Activated CD8-positive, alpha-beta memory T cell treated with anti-CD3 and anti-CD28 coated beads, Interleukin-2, amount 10 ng/mL, durations not matched to agents 7 days and 5 days (primary cell): ENCODE measurements at places on chromosomes 4 and X. TPM values are rescaled to one million over a fixed set of nuclear protein-coding genes. Genes with fewer than 3 reads are reported as not detected.

GRCh38 chrX:9392445-9392844, 72.4 kb upstream of the TBL1X start:
- no peak for DNase-seq

NUDT10 gene
- 0.91 TPM for total RNA-seq

- DNase-seq: peak; percentile 59
These were observed 787 bp upstream of the TET2 start for GRCh38 chr4:105145903-105146275.

DNA sequence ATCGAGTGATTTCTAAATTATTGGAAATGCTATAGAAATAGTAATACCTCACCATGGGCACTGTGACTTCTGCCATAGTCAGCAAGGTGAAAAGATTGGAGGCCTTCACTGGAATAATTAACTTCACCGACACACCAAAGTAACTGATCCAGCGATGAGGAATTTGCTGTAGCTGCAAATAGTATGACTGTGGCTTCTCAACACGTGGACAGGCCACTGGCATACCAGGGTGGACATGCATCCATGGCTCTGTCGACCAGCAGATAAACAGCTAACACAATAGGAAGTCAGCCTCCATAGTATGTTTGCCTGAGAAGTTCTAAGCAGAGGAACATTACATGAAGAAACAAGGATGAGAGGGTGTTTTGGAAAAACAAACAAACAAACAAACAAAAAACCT, 10.9 kb upstream of the FAT4 start:
- DNase-seq: no peak

- DNase-seq: no peak
These were observed 14.7 kb downstream of the STAP1 start for GRCh38 chr4:67573193-67573592.

DNA sequence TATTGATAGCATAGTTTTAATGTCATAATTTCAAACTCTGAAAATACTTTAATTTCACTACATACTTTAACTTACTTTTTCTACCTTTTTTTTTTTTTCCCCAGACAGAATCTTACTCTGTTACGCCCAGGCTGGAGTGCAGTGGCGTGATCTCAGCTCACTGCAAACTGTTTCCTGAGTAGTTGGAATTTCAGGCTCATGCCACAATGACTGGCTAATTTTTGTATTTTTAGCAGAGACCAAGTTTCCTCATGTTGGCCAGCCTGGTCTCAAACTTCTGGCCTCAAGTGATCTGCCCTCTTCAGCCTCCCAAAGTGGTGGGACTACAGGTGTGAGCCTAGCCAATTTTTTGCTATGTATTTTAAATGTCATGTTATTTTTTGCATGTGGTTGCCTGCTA, 741.6 kb downstream of the TRAM1L1 start:
- no peak for DNase-seq

DNA sequence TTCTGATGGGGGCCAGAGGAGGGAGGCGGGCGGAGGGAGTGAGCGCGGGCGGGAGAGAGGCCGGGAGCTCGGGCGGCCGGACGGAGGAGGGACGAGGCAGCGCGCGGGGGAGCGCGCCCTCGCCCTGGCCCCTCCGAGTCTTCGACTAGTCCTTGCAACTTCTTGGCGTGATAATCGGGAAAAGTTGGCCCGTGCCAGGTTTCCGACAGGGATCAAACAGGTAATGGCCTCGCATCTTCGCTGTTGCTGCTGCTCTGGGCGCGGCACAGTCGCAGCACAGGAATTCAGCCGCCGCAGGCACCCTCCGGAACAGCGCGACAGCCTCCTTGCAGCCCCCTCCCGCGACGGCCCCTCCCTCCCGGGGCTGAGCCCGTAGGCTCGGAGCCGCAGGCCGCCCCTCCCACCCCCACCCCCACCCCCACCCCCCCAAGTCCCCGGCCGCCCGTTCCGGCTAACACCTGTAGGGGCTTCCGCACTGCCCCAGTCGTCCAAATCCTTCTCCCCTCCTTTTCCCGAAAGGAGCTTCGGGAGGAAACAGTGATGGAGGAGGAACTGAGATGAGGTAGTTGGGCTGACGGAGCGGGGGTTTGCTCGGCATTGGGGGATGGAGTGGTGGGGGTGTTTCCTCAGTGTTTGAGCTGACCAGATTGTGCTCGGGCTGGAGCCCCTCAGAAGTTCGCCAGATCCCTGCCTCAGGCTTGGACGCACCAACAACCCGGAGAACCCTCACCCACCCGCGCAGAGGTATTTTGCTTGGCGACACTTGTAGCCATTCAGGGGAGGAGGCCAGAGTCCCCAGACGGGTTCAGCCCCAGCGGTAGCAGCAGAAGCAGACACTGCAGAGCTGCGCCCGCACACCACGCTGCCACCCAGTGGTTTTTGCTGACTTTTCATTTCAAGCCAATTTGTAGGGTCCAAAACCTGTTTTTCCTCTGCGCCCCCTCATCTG, at the start of gene FGF13:
TSS of gene FGF13 (minus strand) at position 319 of the 949 bp plus-strand sequence. CDS start 714 bp downstream, outside the sequence.
- DNase-seq: no peak

PCSK1N gene
- 0.93 TPM for total RNA-seq

DNA sequence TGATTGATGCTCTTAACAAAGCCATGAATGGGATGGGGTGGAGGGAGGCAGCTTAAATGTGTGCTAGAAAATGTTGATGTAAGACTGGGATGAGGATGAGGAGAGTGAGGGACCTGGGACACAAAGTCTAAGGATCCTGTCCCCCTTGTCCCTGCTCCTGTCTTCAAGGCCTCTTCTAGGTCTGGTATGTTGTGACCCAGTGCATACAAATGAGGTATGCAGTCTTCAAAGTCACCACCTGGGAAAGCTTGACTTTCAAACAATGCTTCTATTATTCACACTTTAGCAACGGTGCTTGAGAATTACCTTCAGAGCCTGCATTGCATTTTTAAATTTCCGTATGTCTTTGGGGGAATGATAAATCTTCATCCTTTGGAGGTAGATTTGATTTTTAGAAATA, 88.4 kb upstream of the SLC34A2 start:
- no peak for DNase-seq

GATA1 gene
- total RNA-seq: not detected

DNA sequence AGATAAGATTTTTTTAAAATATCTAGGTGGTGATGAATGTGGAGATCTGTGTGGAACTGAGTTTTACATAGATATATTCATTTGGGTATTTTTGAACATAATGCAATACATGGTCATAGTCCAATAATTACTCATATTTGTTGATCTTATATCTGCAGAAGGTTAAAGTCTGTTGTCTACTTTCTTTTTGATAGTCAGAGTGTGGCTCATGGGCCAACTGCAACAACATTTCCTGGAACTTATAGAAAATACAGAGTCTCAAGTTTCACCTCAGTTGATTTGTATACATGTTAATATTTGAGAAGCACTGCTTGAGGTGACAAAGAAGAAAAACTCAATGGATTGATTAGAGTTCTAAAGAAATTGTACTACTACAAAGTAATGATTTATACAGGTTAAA, 408.4 kb downstream of the ARAP2 start:
- no peak for DNase-seq

DNA sequence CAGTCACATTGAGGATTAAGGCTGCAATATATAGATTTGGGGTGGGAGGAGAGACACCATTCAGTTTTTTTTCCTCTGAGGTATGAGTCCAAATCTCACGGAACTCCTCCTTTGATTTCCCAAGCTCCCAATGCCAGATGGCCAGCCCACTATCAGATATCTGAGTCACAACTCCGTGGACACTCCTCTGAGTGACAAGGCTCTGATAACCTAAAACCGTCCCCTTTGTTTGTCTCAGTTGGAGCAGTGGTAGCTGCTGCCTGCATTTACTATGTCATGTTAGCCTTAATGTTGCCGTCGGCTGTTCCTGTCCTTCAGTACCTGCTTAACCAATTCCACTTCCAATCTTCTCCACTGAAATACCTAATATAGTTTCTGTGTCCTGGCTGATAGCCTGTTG, 107.3 kb downstream of the DTHD1 start:
- no peak for DNase-seq

CD38 gene
- 151 TPM for total RNA-seq

SLC49A3 gene
- 1.5 TPM for total RNA-seq

DNA sequence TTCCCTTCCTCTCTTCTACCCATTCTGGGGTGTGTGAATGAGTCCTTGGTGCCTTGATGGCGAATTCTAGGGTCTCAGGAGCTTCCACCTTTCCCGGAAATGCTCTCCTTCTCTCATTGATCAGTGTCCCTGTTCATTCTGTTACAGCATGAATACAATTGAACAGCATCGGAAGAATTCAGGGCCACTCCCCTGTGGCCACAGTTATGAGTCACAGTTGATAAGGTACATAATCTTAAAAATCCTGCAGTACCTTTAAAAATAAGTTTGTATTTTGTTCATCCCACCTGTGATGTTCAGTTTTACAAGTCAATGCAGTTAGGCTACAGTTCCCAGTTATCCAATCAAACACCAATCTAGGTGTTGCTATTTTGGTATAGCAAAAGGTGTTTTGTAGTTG, 47.3 kb upstream of the FAM9A start:
- no peak for DNase-seq

SFRP2 gene
- total RNA-seq: not detected

FAM133A gene
- not detected for total RNA-seq

GRCh38 chr4:182904211-182904761, 12.9 kb downstream of the DCTD start:
- DNase-seq: no peak

- no peak for DNase-seq
These were observed 150.8 kb upstream of the DIPK2B start for GRCh38 chrX:45351478-45351877.

DNA sequence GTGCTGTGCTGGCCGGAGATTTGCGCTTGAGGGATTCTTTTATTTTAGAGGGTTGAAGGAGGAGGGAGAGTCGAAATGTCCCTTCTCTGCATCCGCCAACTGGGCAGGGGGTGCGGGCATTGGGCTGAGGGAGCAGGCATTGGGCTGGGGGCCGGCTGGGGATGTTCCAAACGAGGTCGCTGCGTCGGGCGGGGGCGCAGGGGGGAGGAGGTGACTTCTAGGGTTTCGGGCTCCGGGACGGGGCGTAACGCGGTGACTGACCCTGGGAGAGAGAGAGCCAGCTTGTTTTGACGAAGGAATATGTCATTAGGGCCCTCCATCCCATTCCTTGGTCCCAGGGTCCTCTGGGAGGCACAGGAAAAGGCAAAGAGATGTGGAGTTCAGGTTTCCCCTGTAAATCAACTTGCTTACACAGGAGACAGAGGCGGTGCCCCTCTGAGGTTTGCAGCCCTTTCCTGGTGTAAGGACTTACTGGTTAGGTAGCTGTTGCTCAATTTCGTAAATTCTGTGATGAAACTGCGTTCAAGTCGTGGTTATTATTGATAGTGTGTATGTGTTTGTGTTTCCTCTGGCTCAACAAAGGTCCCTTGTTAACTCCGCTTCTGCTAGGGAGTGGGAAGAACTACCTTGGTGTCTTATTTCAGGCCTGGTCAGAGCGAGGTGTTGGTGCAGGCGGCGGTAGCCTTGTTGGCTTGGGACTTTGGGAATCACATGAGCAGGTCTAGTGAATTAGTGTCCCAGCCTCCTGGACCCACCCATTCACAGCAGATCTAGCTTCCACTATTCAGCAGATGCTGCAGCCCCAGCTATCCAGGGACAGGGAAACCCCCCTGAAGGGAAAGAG, 716 bp downstream of the FHIP1A start:
- no peak for DNase-seq

DNA sequence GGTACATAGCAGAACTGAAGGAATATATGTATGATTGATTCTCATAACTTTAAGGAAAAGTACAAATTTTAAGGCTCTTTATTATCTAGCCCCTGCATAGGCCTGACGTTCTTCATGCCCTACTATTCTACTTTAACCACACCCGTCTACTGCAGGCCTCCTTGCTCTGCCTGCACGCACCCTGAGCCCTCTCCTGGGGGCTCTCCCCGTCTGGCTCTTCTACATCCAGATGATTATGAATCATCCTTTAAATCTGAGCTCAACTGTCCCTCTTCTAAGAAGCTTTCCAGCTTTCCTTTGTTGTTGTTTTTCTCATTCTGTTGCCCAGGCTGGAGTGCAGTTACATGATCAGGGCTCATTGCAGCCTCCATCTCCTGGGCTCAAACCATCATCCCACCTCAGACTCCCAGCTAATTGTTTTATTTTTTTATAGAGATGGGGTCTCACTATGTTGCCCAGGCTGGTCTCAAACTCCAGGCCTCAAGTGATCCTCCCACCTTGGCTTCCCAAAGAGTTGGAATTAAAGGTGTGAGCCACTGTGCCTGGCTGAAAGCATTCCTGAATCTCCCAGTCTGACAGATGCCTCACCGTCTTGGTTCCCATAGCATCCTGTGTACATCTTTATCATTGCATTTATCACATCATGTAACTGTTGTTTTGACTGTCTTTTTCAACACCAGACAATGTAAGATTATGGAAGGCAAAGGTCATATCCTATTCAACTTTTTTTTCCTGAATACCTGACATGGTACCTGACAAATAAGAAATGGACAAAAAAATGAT, 89.2 kb downstream of the WDFY3 start:
- DNase-seq: no peak

DNA sequence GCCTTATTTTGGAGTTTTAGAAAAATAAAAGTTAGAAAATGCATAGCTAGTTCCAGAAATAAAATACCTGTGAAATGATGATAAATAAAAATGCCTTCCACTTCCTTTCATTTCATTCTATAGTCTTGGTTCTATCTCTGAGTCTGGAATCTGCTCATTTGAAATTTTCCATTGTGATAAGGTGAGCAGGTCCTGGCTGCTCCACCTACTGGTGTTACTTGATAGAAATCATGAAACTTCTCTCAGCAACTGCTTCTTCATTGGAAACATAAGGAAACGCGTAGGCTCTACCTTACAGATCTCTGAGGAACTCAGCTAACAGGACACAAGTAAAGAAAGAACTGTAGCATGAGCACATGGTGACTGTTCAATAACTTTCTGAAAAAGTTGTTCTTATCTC, 141.8 kb downstream of the DCHS2 start:
- DNase-seq: no peak

TCEAL6 gene
- not detected for total RNA-seq

GRCh38 chr4:177596035-177596434, 153.8 kb upstream of the AGA start:
- DNase-seq: peak; percentile 56

NEXMIF gene
- 0.06 TPM for total RNA-seq

DNA sequence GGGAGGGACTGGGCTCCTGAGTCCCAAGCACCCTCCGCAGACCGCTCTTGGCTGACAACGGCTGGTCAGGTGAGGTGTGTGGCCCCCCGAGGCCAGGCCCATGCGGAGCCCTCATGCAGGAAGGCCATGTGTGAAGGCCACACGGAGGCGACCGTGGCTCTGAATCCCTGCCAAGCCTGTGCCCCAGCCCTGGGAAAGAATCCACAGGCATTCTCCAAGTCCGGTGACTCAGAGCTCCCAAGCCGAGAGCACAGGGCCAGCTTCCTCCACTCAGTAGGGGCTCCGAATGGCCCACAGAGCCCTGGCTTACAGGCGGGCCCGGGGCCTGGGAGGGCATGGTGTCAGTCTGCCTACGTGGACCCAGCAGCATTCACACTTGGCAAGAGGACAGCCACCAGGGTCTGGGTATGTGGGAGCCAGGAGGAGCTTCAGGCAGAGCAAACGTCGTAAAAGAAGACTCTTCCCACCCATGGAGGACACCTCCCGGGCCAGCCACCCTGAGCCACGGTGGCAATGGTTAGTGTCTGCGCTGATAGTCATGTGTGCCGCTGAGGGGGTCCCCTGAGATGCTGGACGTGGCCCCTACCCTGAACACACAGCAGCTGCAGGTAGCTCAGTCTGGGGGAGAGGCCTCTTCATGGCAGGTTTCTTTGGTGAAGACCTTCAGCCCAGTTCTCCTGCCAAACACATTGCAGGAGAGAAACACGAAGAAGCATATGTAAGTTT, 105.7 kb downstream of the PSAPL1 start:
- DNase-seq: no peak

GYG2 gene
- not detected for total RNA-seq
